ENCODE measurements at places on chromosomes 16 and 17. TPM values are rescaled to one million over a fixed set of nuclear protein-coding genes. Genes with fewer than 3 reads are reported as not detected.

The SYCE1L gene
- 0.75 TPM for total RNA-seq

DNA sequence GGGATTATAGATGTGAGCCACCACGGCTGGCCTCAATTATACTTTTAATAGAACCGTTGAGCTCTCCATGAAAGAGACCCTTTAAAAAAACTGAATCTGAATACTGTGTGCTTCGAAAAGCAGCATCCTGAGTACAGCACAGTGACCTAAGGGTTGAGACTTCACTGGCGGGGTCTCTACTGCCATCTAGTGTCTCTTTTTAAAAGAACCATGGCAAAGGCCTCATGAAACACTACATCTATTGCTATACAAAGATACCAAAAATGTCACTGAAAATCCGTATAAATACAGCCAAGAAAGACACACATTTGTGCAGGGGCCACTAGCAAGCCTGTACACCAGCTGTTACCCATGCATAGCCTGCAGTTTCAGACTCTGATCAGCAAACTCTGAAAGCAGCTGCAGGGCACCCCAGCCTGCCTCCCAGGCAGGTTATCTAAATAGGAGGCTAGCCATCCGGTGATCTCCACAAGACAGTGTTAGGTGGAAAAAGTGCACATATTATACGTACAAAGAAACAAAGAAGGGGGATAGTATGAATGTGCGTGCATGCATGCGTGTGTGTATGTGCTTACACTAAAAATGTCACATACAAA is 35.3 kb downstream of the NPLOC4 start:
- peaks cover 52% of the 10 kb centered on the region for H3K36me3 ChIP-seq
- H3K27ac ChIP-seq: no peak overlapping the region
- no peak for DNase-seq
- H3K27me3 ChIP-seq: no peaks in the 10 kb centered on the region
- peaks cover 15% of the 10 kb centered on the region for H3K4me1 ChIP-seq

- no peaks in the 10 kb centered on the region for H3K27me3 ChIP-seq
- no peaks in the 10 kb centered on the region for H3K36me3 ChIP-seq
- no peak for DNase-seq
- no peak overlapping the region for H3K27ac ChIP-seq
- no peaks in the 10 kb centered on the region for H3K4me1 ChIP-seq
- H3K4me3 ChIP-seq: no peak overlapping the region
Observed at GRCh38 chr17:50312308-50312707, 33.6 kb upstream of the XYLT2 start.

- no peak for DNase-seq
- no peaks in the 10 kb centered on the region for H3K4me1 ChIP-seq
Observed at GRCh38 chr16:56067406-56067805, 123.9 kb upstream of the GNAO1 start.

DNA sequence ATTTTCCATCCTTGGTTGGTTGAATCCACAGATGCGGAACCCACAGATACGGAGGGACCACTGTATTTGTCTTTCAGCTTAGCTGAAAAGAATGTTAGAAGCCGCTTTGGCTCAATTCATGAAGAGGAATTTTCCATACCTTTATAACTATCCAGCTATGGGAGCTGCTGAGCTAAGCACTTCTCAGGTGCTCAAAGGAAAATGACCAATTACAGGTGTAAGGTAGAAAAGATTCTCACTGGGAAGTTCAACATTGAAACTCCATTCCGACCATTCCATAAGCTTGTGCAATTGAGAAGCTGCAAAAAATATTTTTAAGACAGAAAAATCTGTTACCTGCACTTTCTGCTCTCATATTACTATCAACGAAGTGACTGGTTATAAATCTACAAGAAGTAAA is 2.7 kb downstream of the AHSP start:
- no peak overlapping the region for H3K4me3 ChIP-seq
- no peak for DNase-seq
- no peaks in the 10 kb centered on the region for H3K4me1 ChIP-seq
- H3K36me3 ChIP-seq: no peaks in the 10 kb centered on the region
- no peak overlapping the region for H3K27ac ChIP-seq

GRCh38 chr17:39122991-39123390 is 28.4 kb downstream of the PLXDC1 start:
- DNase-seq: no peak
- no peak overlapping the region for H3K4me3 ChIP-seq
- no peaks in the 10 kb centered on the region for H3K4me1 ChIP-seq
- H3K36me3 ChIP-seq: no peaks in the 10 kb centered on the region
- H3K27me3 ChIP-seq: no peaks in the 10 kb centered on the region

GRCh38 chr17:2002767-2003329 is 22.3 kb downstream of the RTN4RL1 start:
- no peak overlapping the region for H3K27ac ChIP-seq
- peaks cover 24% of the 10 kb centered on the region for H3K4me1 ChIP-seq
- H3K27me3 ChIP-seq: no peaks in the 10 kb centered on the region
- H3K4me3 ChIP-seq: no peak overlapping the region
- DNase-seq: no peak

GRCh38 chr17:77767148-77767547 is 191.4 kb upstream of the TNRC6C start:
- peaks cover 3% of the 10 kb centered on the region for H3K4me1 ChIP-seq
- no peak overlapping the region for H3K4me3 ChIP-seq
- no peaks in the 10 kb centered on the region for H3K27me3 ChIP-seq
- H3K36me3 ChIP-seq: no peaks in the 10 kb centered on the region
- H3K27ac ChIP-seq: no peak overlapping the region

DNA sequence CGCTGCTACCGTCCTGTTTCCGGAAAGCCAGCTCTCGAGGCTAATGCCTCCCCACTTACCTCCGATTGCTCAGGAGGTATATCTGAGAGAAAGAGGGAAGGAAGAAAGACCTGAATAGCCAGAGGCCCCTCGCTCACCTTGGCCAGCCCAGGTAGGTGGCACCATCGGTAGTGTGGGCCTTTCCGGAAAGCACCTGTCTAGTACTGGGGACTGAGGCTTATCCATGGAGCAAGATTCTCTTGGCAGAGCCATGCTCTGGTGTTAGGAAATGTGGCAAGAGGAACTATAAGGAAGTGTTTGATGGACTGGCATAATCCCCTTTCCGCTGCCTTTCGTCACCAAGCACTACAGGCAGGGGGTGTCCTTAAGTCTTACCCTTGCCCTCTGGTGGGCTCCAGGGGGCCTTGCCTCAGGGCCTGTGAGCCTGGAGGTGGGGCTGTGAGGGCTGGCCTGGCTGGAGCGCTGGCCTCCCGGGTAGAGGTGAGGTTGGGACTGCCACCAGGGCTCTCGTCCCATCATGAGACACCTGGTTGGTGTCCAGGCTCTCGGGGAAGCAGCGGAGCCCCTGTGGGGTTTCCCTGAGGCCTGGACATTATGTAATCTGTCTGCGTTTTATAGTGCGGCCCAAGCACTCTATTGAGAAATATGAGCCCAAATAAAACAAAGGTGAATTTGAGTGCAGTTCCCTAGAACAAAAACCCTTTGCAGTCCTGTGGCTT is 2.9 kb downstream of the CMIP start:
- no peaks in the 10 kb centered on the region for H3K27me3 ChIP-seq
- H3K27ac ChIP-seq: peak overlapping the region; percentile 11
- no peak overlapping the region for H3K4me3 ChIP-seq
- peaks cover 32% of the 10 kb centered on the region for H3K4me1 ChIP-seq
- DNase-seq: no peak

The SCIMP gene
- total RNA-seq: 0.25 TPM

The TBC1D28 gene
- not detected for total RNA-seq

GRCh38 chr17:5184288-5184687 is 7.4 kb downstream of the ZNF594 start:
- H3K36me3 ChIP-seq: peaks cover 10% of the 10 kb centered on the region
- H3K27me3 ChIP-seq: no peaks in the 10 kb centered on the region
- no peak for DNase-seq
- no peaks in the 10 kb centered on the region for H3K4me1 ChIP-seq
- no peak overlapping the region for H3K27ac ChIP-seq

DNA sequence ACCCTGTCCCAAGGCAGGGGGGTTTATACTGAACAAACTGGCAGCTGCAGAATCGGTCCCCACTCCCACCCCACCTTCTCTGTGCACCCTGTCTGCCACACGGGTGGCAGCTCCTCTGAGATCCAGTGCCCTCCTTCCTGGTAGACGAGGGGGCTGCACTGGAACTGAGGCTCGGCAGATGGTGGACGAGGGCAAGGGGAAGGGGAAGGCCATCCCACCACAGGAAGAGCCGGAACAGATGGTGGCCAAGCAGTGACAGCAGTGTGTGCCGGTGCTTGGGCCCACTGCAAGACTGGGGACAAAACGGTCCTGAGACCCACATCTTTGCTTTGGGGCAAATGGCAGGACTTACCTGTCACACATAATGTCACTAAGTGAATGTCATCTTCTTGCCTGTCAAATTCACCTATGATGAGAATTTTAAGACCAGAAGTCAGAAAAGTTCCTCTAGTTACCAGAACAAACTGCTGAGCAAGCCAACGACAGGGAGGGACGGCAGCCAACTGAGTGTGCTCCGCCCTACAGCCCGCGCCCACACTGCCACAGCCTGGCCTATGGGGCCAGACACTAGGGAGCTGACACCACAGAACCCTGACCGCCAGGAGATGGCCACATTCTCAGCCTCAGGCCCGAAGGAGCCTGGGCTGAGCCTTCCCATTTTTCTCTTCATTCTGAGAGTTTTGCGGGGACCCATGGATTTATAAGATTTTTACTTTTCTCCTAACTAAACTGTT is 14.4 kb downstream of the NTAN1 start:
- DNase-seq: peak; percentile 84
- H3K4me3 ChIP-seq: no peak overlapping the region
- peaks cover 82% of the 10 kb centered on the region for H3K36me3 ChIP-seq

The HS3ST3A1 gene
- 5.7 TPM for total RNA-seq

The FA2H gene
- not detected for total RNA-seq

DNA sequence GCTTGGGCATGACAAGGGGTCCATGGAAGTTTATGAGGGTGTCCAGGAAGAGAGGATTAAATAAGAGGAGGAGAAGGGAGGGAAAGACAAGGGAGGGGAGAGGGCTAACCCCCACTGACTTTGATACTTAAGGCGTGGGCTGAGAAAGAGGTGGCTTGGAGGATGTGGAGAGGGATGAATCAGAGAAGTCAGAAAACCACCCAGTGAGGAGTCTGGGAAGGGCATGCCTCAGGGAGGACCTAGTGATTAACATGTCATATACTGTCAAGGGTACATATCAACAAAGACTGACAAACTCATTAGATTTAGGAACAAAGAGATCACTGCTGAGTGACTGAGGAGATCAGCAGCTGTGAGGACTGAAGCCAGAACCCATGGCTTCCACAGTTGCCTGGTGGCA is 145.4 kb downstream of the IRX5 start:
- no peak overlapping the region for H3K27ac ChIP-seq
- DNase-seq: no peak
- no peaks in the 10 kb centered on the region for H3K4me1 ChIP-seq
- no peaks in the 10 kb centered on the region for H3K36me3 ChIP-seq
- no peak overlapping the region for H3K4me3 ChIP-seq
- H3K27me3 ChIP-seq: no peaks in the 10 kb centered on the region

DNA sequence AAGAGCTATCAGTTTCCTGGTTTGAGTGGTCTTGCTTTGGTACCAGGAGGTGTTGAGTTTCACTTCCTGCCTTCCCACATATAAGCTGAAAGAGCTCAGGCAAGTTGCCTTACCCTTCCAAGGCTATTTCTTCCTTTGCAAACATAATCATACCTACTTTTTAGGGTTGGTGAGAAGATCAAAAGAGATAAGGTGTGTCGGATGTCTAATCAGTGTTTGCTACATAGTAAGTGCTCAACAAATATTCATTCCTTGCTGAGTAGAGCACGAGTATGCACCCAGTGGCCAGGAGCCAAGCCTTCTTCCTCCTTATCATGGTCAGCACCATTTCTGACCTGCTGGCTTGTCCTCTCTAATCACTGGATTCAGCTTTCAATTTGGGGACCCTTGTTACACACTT is 12.7 kb upstream of the TMEM98 start:
- H3K27me3 ChIP-seq: no peaks in the 10 kb centered on the region
- H3K36me3 ChIP-seq: no peaks in the 10 kb centered on the region
- DNase-seq: no peak
- H3K27ac ChIP-seq: no peak overlapping the region
- no peaks in the 10 kb centered on the region for H3K4me1 ChIP-seq
- no peak overlapping the region for H3K4me3 ChIP-seq

DNA sequence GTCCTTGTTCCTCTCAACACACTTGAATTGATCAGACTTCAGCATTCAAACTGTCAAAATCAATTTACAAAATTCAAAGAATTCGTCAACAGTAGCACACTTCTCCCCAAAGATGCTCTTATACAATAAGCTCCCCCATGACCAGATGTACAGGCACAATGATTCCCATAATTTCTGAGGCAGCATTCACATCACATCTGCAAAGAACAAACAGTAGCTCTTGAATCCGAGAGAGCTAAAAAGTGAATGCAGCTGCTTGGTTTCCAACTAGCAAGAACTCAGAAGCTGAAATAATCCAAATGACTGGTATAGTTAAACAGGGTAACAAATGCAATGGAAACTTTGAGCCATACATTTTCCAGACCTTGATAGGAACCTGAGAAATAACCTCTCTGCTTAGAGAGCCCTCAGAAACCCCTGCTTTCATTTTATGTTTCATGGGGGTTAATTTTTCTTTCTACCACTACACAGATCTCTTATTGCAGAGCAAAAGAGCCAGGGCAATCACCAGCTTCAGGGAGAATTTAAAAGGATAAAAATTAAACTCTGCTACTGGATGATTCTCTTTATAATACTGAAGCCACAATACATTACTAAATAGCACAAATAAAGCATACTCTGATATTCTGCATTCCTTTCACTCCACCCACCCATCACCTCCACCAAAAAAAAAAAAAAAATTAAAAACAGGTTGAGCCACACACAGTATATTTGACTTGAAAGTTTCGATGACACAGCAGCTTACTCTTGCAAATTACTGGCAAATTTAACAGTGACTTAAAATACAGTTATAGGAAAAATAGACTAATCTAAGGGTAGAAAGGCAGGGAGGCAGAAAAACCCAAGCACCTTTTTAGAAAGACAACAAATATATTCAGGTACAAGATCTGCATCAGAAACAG is 23.1 kb upstream of the TMEM97 start:
- no peaks in the 10 kb centered on the region for H3K27me3 ChIP-seq
- no peak overlapping the region for H3K27ac ChIP-seq
- H3K4me1 ChIP-seq: no peaks in the 10 kb centered on the region
- H3K4me3 ChIP-seq: no peak overlapping the region

The ABCC3 gene
- 5.1 TPM for total RNA-seq

GRCh38 chr17:6446516-6447100 is 2.4 kb downstream of the PIMREG start:
- H3K27ac ChIP-seq: no peak overlapping the region
- H3K4me3 ChIP-seq: no peak overlapping the region
- no peaks in the 10 kb centered on the region for H3K36me3 ChIP-seq
- H3K4me1 ChIP-seq: peaks cover 5% of the 10 kb centered on the region
- no peak for DNase-seq

- H3K4me1 ChIP-seq: peaks cover 17% of the 10 kb centered on the region
- H3K27ac ChIP-seq: no peak overlapping the region
- DNase-seq: no peak
Observed at GRCh38 chr17:27888067-27888466, 5.1 kb downstream of the LYRM9 start.

The CCDC200 gene
- not detected for total RNA-seq
